ENCODE measurements at places on chromosomes 4 and X.

GRCh38 chrX:130531066-130531465, 129.3 kb downstream of the RBMX2 start:
- no peak for DNase-seq

- DNase-seq = no peak
Observed at GRCh38 chr4:183873409-183874185, 31.5 kb upstream of the STOX2 start.

DNA sequence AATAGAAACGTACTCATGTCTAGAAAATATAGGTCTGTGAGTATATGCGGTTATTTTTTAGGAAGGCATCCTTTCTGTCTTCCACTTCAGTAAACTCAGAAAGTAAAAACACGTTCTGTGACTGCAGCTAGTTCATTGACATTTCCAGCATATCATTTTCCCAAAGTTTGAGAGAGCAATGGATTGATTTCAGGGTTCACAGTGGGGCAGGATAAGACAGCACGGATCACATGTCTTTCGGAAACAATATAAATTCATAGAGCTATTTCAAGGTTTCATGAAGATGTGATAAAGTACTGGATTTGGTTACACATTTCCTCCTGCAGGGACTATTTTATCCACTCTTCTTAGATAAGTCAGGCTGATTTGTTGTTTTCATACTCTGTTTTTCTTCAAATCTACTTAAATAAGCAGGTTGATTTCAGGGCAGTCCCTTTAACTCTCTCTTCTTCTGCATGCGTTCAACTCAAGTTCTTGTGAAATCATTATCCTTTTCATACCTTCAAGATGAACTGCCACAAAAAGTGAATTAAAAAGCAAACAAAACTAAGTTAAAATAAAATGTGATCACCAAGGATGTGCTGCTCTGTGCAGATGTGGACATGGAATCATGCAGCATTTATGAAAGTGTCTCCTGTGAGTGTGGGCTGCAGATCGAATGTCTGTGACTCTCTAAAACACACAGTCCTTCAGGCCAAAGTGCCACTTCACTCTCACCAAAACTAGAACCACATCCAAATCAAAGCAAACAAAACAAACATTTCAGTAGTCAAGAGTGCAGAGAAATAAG, 187.7 kb downstream of the UNC5C start:
- no peak for DNase-seq

- DNase-seq = no peak
Observed at GRCh38 chrX:22296871-22297270, 24.2 kb downstream of the CBLL2 start.

DNA sequence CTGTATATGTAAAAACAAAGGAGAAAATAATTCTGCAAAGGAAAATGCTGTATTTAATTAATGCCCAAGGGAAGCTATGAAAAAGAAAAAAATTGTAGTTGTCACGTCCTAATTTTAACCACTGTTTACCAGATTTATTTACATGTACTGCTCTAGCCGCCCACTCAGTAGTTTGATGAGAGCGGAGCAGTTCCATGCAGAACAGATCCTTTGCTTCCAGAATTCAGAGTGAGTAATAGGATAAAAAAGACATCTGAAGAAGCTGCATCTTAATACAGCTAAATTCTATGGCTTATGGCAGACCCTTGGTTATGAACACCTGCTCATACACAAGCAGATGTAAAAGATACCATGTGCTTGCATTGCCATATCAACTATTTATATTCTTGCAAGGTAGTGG, 287.0 kb downstream of the GASK1B start:
- no peak for DNase-seq

GRCh38 chr4:63296773-63297172, 1112.5 kb downstream of the TECRL start:
- no peak for DNase-seq

DNA sequence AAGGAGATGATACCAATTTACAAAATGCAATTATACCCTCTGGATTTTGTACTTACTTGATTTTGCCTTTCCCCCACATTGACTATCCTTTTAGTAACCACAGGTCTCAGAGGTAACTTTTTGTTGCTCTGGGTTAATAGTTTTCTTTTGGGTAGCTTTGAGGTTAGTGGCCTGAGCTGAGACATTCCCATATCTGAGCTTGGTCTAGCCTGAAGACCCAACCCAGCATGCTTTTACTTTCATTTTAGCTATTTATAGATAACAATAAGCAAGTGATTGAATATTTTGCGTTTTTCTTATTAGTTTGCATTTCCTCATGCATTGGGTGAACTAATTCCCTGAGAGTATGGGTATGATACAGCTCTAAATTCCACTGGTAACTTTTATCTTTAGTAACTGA, 11.8 kb downstream of the HTN1 start:
- DNase-seq = no peak

DNA sequence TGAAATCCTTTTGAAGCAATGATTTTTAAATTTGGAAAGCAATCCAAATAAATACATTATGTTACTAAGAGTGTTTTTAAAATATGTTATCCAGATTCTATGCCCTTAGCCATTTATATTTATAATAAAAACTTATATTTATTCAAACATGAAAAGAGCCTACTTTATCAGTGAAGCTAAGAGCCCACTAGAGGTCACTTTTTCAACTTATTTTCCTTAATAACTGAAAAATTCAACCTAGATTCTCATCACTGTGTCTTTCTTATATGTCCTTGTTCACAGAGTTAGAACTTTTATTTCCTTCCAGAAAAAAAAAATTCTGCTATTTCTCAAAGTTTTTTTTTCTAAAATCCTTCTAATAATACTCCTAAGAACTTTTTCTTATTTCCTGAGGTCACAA, 23.9 kb downstream of the PRDM8 start:
- DNase-seq = no peak

DNA sequence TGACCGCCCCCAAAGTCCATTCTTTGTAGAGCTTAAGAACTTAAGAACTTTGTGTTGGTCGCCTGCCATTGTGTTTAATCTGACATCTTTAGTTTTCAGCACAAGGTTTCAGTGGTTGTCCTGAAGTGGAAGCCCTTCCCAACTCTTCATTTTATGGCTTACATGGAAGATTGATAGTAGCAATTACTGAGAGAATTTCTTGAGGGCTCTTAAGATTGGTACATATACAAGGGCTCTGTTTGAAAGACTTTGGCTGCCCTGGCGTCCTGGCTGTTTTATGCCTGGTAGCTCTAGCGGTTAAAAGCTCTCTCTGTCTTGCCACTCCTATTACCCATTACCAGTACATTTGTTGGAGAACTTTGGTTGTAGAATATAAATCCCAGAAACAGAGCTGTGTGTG, 75.0 kb downstream of the KDM6A start:
- no peak for DNase-seq

- DNase-seq = no peak
Observed at GRCh38 chrX:128599632-128600031, 547.4 kb upstream of the ACTRT1 start.

GRCh38 chrX:149248073-149248625, 257.0 kb downstream of the IDS start:
- no peak for DNase-seq

- DNase-seq = no peak
Observed at GRCh38 chrX:716136-716535, 85.5 kb downstream of the SHOX start.

GRCh38 chrX:151970027-151970426, 4.4 kb downstream of the GABRE start:
- DNase-seq = no peak
